ENCODE measurements at places on chromosomes 12 and 14. TPM values are rescaled to one million over a fixed set of nuclear protein-coding genes. Genes with fewer than 3 reads are reported as not detected.

DNA sequence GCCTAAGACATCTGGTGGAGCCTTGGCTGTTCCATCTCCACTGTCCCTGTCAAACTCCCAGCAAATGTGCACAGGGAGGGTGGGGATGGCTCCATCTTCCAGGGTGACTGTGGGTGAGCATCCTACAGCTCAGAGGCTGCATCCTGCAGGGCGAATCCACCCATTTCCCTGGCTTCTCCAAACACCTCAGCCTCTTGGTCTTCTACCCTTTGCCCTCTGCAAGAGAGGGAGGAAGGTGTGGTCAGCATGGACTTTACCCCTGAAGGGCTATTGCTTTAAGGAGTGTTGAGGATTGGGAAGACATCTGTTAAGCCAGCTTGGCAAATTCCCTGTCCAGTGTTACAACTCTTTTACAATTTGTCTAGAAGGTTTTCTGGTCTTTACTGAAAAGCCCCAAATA is 23.1 kb upstream of the DGLUCY start:
- peaks cover 5% of the 10 kb centered on the region for H3K4me1 ChIP-seq
- H3K4me3 ChIP-seq = no peak overlapping the region
- DNase-seq = no peak
- H3K27me3 ChIP-seq = no peaks in the 10 kb centered on the region
- no peak overlapping the region for H3K27ac ChIP-seq

DNA sequence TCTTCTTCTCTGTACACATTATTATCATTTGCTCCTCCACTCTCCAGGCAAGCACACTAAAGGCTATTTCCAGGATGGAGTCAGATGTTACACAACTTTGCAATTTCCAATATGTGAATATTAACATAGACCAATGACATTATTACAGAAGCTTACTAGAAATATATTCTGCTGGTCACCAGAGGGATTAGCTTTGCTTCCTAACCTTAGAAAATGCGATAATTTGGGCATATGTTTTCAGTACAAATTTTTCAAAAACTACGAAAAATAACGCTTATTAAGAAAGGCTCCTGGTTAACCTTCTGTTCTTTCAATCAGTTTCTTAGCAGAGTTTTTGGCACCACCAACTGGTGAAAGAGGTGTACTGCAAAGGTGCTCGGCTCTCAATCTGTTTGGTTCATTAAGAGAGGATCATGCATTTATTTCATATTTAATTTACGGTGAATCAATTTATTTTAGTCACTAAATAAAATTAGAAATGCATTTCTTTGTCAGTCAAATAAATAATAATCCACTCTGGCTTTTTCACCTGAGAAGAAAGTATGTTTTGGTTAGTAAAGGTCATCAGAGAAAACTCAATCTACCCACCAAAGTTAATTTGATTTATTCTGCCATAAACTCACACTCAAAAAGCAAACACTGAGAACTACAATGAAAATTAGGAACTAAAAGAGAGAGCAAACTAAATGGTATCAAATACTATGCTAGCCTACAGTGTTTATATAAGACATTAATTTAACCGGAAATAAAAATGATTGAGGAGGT is 39.2 kb downstream of the EFCAB11 start:
- H3K4me3 ChIP-seq = no peak overlapping the region
- DNase-seq = peak; percentile 36
- no peak overlapping the region for H3K27ac ChIP-seq
- H3K4me1 ChIP-seq = peaks cover 12% of the 10 kb centered on the region
- no peaks in the 10 kb centered on the region for H3K27me3 ChIP-seq
- no peaks in the 10 kb centered on the region for H3K36me3 ChIP-seq

- H3K4me1 ChIP-seq = no peaks in the 10 kb centered on the region
- no peak overlapping the region for H3K27ac ChIP-seq
- DNase-seq = peak; percentile 6
- H3K4me3 ChIP-seq = no peak overlapping the region
- H3K27me3 ChIP-seq = peaks cover 19% of the 10 kb centered on the region
- H3K36me3 ChIP-seq = no peaks in the 10 kb centered on the region
Observed at GRCh38 chr14:104499784-104500760, 79.5 kb upstream of the C14orf180 start.

GRCh38 chr14:54786838-54787237 is 115.8 kb downstream of the GCH1 start:
- H3K27ac ChIP-seq = no peak overlapping the region
- H3K4me1 ChIP-seq = no peaks in the 10 kb centered on the region
- H3K4me3 ChIP-seq = no peak overlapping the region
- H3K27me3 ChIP-seq = no peaks in the 10 kb centered on the region
- no peak for DNase-seq
- H3K36me3 ChIP-seq = no peaks in the 10 kb centered on the region

GRCh38 chr12:104457746-104458693 is 1.3 kb downstream of the CHST11 start:
- H3K27me3 ChIP-seq = peaks cover 34% of the 10 kb centered on the region
- H3K4me1 ChIP-seq = peaks cover 15% of the 10 kb centered on the region
- H3K4me3 ChIP-seq = peak overlapping the region; percentile 95
- peak overlapping the region; percentile 96 for H3K27ac ChIP-seq
- peaks cover 1% of the 10 kb centered on the region for H3K36me3 ChIP-seq

DNA sequence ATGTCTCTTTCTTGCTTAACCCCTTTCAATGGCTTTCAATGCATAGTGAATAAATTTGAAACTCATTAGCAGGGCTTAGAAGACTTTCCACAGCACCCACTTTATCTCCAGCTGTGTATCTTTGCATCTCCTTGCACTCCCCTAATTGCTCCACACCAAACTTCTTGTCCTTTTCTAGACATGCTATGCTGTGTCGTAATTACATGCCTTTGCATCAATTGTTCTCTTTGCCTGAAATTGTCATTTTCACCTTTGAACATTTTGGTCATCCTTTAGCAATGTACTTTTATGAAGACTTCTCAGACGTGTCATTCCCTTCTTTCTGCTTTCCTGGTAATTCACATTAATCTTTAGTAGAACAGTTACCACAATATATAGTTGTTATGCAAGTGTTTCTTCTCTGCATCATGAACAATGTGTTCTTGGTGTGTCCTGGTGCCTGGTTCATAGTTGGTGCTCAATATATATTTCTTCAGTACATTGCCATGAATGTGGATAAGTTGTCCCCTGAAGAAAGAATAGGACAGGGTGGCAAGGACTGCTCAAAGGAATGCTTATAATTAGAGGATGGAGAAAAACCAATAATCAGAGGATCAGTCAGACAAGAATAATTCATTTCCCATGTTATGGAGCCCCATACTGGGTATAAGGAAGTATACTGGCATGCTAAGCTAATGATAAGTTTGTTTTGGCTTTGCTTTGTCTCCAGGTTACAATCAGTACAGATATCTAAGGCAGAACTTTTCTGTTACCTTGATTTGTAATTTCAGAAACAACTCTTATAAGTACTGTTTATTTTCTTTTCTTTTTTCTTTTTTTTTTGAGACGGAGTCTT is 27.2 kb downstream of the ARF6 start:
- H3K27me3 ChIP-seq = no peaks in the 10 kb centered on the region
- H3K36me3 ChIP-seq = no peaks in the 10 kb centered on the region
- no peak overlapping the region for H3K27ac ChIP-seq
- no peak for DNase-seq
- H3K4me1 ChIP-seq = peaks cover 5% of the 10 kb centered on the region

- H3K4me1 ChIP-seq = peaks cover 7% of the 10 kb centered on the region
- H3K27me3 ChIP-seq = no peaks in the 10 kb centered on the region
- H3K36me3 ChIP-seq = peaks cover 11% of the 10 kb centered on the region
- no peak for DNase-seq
Observed at GRCh38 chr12:110575326-110575725, 7.8 kb downstream of the PPTC7 start.

DNA sequence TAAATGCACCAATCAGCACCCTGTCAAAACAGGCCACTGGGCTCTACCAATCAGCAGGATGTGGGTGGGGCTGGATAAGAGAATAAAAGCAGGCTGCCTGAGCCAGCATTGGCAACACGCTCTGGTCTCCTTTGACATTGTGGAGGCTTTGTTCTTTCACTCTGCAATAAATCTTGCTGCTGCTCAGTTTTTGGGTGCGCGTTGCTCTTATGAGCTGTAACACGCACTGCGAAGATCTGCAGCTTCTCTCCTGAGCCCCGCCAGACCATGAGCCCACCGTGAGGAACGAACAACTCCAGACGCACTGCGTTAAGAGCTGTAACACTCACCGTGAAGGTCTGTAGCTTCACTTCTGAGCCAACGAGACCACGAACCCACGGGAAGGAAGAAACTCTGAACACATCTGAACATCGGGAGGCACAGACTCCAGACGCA is 8.4 kb upstream of the PIANP start:
- no peak overlapping the region for H3K27ac ChIP-seq
- no peak overlapping the region for H3K4me3 ChIP-seq
- no peaks in the 10 kb centered on the region for H3K4me1 ChIP-seq
- H3K27me3 ChIP-seq = peaks cover 20% of the 10 kb centered on the region

DNA sequence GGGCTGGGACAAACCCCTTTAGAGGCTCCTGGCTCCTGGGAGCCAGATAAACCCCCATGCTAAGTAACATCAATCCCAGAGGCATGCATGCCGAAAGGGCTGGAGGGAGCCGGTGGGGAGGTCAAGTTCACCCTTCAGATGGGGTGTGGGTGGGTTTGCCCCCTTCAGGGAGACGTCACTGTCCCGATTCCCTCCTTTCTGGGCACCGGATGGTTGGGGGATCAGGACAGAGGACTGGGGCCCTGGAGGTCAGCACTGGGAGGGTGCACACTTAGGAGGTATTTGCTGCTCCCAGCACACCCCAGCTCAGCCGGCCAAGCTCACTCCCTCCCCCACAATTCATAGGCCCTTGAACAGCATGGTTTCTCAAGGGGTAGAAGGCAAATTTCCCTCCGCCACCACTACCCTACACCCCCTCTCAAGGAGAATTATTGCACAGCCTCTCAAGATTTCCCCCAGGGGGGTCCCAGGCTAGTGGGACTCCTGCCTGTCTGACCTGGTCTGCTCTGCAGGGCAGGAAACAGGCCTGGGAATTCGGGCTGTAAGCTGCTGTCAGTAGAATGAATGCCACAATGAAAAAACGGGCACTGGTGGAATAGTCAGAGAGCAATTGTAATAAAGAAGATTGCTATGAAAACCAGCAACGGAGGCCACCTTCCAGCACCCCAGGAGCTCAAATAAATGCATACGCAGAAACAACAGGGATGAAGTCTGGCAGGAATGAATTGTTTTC is 63.5 kb downstream of the GALNT16 start:
- H3K27ac ChIP-seq = no peak overlapping the region
- no peak for DNase-seq
- H3K4me3 ChIP-seq = no peak overlapping the region

DNA sequence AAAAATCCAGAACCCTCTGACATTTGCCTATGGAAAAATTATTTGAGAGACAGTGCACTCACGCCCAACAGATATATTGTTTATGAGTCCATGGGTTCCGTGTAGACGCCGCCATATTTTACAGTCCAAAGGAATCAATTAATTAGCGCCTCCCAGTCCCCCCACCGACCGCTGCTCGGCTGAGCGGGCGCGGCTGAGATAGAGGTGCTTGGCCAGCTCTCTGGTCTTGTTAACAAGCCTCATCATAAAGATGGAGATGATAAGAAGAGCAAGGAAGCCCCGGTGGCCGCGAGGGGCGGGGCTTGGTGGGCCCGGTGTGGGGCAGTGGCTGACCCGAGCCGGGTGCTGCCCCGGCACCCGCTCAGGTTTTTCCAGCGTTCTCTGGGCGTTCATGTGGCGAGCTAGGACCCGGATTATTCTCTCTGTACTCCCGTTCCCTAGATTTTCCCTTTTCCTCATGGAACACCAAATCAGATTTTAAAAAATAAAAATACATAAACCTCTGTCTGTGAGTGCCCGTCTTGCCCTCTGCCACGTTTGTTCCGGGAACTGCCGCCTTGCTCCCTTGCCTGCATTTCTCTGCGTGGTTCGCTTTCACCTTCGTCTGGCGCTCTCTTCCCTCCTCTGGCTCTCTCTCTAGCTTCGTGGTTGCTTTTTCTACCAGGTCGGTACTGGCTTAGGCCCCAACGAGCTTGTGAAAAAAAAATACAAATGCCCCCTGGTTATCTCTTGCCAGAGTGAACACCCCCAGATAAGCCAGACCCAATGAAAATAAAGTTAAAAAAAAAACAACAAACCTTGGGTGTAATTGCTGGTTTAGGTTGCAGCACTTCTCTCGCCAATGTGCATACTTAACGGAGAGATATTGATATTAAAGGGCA is 9.0 kb downstream of the HOXC12 start:
- peaks cover 98% of the 10 kb centered on the region for H3K27me3 ChIP-seq
- H3K27ac ChIP-seq = no peak overlapping the region
- H3K4me1 ChIP-seq = no peaks in the 10 kb centered on the region
- no peaks in the 10 kb centered on the region for H3K36me3 ChIP-seq
- no peak overlapping the region for H3K4me3 ChIP-seq

GRCh38 chr14:99517643-99518381 is 36.6 kb downstream of the CCNK start:
- no peak overlapping the region for H3K4me3 ChIP-seq
- no peak for DNase-seq
- H3K27ac ChIP-seq = no peak overlapping the region
- peaks cover 16% of the 10 kb centered on the region for H3K4me1 ChIP-seq

DNA sequence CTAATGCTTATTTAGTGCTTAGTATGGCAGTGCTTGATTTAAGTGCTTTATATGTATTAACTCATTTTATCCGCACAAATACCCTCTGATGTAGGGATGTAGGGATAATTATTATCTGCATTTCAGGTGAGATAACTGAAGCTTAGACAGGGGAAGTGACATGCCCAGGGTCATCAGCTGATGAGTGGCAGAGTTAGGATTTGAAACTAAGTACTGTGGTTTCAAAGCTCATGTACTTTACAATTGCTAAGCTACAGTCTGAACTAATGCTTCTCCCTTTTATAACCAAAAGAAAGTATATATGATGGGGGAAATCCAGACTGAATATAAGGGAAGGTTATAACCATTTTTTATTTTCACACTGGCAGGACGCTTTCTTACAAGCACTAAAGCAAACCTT is 229.6 kb upstream of the NAV3 start:
- peaks cover 11% of the 10 kb centered on the region for H3K4me1 ChIP-seq
- no peaks in the 10 kb centered on the region for H3K27me3 ChIP-seq
- DNase-seq = no peak
- H3K27ac ChIP-seq = no peak overlapping the region

Gene TMEM117
- 8.9 TPM for total RNA-seq

Gene LARP4
- total RNA-seq = 58.5 TPM

Gene PARP11
- total RNA-seq = 28.3 TPM

Gene TSHR
- 0.24 TPM for total RNA-seq

Gene TMTC1
- total RNA-seq = 18.1 TPM

Measured in progenitor cell of endocrine pancreas (in vitro differentiated cells).